GM10248 (cell line): ENCODE measurements at places on chromosomes 13 and 19.

DNA sequence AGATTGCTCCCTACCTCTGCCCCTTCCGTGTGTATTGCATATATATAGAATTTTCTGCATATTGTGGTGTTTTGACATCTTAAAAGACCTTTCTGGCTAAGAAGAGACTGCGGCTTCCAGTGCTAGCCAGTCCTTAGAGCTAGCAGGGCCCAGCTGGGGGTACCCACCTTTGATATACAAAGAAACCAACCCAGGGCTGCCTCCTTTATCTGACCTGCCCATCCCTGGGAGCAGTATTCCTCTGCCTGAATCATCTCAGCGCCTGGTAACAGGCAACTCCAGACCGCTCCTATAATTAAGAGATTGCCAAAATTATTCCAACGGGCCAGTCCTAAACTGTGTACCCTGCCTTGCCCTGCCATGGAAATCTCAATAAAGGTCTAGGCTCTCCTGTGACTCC is 186.3 kb upstream of the RNF113B start:
- DNase-seq: no peak

DNA sequence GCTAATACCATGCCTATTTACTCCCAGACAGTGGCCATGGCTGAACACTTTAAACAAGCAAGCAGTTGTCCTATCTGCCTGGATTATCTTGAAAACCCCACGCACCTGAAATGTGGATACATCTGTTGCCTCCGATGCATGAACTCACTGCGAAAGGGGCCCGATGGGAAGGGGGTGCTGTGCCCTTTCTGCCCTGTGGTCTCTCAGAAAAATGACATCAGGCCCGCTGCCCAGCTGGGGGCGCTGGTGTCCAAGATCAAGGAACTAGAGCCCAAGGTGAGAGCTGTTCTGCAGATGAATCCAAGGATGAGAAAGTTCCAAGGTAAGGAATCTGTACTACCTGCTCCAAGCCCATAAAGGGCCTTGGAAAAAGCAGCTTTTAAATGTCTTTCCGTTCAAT is 8.6 kb downstream of the RFPL4AL1 start:
- DNase-seq: no peak

DNA sequence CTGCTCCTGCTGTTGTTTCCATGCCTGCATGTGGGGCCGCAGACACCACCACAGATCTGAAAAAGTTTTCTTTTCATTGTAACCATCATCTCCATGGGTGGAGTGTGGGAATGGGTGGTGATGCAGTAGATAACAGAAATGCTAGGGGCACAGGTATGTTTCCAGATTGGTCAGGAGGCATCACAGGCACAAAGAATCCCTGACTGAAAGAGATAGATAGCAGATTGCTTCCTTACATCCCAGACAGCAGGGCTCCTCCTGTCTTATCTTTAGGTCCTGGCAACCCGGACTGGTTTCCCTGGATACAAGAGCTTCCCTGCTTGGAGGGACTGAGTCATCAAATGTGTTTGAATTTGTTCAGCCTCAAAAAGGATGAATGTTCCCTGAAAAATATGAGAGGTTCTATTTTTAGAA is 1937.6 kb downstream of the PCDH9 start:
- no peak for DNase-seq

DNA sequence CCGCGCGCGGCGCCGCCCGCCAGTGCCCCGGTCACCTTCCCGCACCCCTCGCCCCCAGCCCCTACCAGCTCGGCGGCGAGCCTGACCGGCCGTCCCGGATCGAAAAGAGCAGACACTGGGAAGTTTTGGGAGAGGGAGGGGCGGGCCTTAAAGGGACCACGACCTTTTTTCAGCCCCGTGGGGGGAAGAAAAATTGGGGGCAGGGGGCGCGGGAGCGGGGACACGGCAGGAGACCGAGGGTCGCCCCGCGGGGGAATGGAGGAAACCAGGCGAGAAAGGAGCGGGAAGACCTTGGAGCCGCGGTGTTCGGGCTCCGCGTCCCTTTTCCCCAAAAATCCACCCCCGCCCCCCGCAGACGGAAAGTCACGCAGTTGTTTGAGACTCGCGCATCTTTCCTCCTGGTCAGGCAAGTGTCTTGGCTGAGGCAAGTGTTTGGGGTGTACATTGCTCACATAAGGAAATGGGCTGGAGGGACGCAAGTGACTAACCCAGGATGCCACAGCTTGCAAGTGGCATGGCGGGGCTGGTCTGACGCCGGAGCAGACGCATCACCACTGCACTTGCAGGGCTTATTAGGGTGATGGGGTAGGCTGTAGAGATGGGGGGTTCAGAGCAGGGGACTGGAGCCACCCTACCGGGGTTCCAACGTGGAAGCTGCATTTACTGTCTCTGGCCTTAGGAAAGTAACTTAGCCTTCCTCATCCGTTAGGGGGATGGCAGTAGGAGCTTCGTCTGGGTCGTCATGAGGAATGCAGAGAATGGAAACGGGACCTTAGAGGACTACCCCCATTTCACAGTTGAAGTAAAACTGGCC is 2.7 kb upstream of the HNRNPL start:
- DNase-seq: no peak

DNA sequence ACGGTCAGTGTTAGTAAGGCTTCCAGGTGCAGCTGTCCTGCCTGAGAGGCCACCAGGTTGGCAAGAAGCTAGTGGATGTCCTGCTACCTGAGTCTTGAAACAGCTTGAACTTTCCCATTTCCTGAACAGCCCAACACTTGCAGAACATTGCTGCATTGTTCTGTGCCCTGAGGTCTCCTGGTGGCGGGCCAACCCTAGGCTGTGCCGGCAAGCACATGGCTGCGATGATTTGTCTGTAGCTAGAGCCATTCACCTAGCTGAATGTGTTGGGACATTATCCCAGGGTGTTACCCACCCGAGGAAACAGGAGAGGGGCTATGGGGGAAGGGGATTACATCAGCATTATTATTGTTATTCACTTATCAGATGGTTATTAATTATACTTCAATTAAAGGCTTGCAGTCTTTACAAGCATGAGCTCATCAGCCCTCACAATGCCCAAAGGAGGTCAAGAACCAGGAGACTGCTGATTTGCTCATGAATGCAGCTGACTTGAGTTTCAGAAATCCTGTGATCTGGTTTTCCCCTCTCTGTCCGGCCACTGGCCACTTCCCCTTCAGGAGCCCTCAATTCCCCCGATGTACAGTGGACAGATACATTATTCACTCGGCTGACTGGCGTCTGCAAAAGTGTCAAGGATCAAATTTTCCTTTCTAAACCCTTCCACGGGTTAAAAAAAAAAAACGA is 187.6 kb upstream of the TSC22D1 start:
- peak; percentile 34 for DNase-seq

- no peak for DNase-seq
These were observed 848.5 kb downstream of the DACH1 start for GRCh38 chr13:71018544-71018943.

DNA sequence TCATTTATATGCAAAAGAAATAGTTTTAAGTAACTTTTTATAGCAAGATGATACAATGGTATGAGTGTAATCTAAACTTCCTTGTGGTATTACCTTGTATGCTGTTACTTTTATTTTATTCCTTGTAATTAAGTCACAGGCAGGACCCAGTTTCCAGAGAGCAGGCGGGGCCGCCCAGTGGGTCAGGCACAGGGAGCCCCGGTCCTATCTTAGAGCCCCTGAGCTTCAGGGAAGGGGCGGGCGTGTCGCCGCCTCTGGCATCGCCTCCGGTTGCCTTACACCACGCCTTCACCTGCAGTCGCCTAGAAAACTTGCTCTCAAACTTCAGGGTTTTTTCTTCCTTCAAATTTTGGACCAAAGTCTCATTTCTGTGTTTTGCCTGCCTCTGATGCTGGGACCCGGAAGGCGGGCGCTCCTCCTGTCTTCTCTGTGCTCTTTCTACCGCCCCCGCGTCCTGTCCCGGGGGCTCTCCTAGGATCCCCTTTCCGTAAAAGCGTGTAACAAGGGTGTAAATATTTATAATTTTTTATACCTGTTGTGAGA is 10.2 kb downstream of the PLPPR3 start:
- DNase-seq: no peak

GRCh38 chr19:38862321-38863059 is 12.7 kb upstream of the HNRNPL start:
- no peak for DNase-seq

GRCh38 chr19:29784598-29785223 is 27.1 kb upstream of the CCNE1 start:
- no peak for DNase-seq

DNA sequence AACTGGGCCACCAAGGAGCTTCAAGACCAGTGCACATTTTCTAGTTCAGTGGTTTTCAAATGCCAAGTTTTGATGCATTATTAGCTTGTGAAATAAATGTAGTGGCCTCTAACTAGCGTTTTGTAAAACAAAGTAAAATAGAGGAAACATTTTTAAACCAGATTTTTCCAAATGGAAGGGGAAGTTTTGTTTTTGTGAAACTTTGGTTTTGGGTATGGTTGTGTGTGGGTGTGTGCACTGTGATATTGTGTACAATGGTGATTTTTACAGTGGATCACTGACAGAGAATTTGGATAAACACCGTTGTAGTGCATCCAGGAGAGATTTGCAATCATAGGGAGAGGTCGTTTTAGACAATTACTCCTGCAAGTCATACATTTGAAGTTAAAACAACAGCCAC is 108.9 kb downstream of the SLC7A1 start:
- no peak for DNase-seq

DNA sequence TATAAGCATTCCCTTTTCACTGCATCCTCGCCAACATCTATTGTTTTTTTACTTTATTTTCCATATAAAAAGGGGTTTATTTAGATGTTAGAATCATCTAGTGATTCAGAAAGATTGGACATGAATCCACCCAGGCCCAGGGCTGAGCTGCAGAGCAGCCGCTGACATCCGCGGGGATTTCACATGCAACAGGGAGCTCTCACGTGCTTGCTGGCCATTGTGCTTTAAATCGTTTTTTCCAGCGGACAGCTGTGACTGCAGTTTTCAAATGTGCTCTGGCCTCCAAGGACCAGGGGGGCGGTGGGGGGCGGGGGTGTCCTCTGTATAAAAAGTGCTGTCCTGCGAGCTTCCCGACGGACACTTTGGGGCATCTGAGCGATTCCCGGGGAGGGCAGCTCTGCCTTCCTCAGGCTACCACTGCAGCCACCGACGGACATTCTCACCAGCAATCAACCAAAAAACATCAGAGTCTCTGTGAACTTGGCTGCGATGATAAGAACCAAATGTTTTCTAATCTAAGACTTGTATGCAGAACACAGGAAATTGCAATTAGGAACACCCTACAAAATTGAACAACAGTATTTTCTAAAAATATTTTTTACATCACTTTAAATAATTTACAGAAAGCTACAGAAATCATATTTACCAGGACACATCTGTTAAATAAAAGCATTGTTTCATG is 12.6 kb downstream of the RB1 start:
- no peak for DNase-seq

DNA sequence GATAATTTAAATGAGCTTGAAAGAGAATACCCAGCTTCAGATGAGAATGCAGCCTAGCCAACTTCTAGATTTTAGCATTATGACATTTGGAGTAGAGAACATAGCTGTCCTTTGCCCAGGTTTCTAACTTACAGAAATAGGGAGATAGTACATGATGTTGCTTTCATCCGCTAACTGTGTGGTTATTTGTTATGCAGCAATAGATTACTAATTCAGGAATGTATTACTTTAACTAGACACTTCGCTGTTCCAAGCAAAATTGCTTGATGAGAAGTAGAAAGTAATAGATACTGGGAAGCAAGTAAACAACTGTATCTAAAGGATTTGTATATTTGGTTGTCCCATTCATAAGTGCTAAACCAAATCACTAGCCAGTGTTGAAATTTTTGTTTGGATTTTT is 790.9 kb upstream of the PRR20A start:
- no peak for DNase-seq

- no peak for DNase-seq
These were observed 295.9 kb downstream of the GPC6 start for GRCh38 chr13:93522501-93522900.

DNA sequence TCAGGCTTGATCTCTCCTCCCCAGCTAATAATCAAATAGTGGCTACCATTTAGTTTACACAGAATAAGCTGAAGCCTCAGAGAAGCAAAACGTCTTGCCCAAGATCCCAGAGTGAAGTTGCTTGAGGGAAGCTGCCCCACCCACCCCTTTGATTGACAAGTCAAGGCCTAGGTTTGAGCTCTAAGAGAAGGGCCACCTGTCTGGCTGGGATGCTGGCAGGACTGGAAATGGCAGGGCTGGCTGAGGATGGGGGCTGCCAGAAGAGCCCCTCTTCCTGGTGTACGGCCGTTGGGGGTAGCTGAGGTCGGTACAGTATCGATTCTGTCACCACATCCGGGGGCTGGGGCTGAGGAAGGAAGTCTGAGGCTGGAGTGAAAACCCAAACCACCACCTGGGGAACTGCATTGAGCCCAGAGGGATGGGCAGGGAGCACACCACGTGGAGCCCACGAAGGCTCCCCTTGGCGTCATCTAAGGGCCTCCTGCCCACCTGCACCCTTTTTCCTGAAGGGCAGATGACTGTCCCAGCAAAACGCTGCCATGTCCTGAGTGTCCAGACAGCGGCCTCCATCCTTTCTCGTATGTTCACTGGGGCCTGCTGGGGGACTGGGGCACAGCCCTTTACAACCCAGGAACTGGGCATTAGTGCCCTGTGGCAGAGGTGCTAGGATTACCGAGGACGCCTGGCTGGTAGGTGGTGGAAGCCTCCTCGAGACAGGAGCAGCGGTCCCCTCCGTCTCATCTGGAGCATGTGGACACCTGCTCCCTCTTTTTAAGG is 1.4 kb upstream of the PRKD2 start:
- peak; percentile 68 for DNase-seq

DNA sequence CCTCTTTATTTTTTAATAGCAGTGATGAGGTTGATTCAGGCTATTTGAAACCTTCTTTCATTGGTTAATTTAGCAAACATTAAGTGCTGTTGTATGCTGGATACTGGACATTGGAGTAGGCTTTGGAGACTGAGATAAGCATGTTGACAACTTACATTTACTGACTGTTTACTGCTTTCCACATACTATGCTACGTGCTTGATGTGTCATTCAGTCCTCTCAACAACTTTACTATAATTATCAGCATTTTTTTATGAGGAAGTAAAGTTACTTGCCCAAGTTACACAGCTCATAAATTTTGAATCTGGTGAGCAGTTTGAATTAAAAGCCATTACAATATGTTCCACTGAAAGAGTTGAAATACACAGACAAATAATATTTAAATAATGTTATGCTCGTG is 83.8 kb downstream of the GJA3 start:
- DNase-seq: no peak

DNA sequence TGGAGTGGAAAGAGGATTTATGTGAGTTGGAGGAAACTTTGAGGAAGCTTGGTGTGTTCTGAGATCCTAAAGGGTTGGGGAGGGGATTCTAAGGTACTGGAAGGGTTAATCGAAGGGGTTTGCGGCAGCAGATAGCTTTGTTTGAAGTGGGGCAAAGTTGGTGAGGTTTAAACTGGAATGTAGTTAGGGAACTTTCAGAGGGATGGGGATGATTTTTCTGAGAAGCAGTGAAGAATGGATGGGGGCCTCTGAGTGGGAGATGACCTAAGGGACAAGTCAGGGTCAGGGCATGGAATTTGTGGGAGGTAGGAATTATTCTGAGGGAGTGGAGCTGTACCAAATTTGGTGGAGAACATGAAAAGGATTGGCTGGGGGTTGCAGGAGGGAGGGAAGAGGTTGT is 3.9 kb downstream of the SAE1 start:
- DNase-seq: no peak

- DNase-seq: no peak
These were observed 333.2 kb downstream of the FOXO1 start for GRCh38 chr13:40333226-40333625.

GRCh38 chr13:44110091-44110621 is 230.5 kb downstream of the LACC1 start:
- no peak for DNase-seq
